ENCODE measurements at places on chromosomes 11 and 22. TPM values are rescaled to one million over a fixed set of nuclear protein-coding genes. Genes with fewer than 3 reads are reported as not detected.
A peak's percentile ranks its signal among the peaks of the same experiment; 100 is the strongest.

LIPT2 gene
- 6.1 TPM for total RNA-seq

NXPE2 gene
- not detected for total RNA-seq

NAV2 gene
- 0.59 TPM for total RNA-seq

GGTLC3 gene
- not detected for total RNA-seq

- no peaks in the 10 kb centered on the region for H3K36me3 ChIP-seq
- H3K4me1 ChIP-seq = peaks cover 16% of the 10 kb centered on the region
- peaks cover 21% of the 10 kb centered on the region for H3K27me3 ChIP-seq
- DNase-seq = peak; percentile 28
- no peak overlapping the region for H3K27ac ChIP-seq
These were observed 804 bp downstream of the KCNK4 start for GRCh38 chr11:64291752-64292459.

DNA sequence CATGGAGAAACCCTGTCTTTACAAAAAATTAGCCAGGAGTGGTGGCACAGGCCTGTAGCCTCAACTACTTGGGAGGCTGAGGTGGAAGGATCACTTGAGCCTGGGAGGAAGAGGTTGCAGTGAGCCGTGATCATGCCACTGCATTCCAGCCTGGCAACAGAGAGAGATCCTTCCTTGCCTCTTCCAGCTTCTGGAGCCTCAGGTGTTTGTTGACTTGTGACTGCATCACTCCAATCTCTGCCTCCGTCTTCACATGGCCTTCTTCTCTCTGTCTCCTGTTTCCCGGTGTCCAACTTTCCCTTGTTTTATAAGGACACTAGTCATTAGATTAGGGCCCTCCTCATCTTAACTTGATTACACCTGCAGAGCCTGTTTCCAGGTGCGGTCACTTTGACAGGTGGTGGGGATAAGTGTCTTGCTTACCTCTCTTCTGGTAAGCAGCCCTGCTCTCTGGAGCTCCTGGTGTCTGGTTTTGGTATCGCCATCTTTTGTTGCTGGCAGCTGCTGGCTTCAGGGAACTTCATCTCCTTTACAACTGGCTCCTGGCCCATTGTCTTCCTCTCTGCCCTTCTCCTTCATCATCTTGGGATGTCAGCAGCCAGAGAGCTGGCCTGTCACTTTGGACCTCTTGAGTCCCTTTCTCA is 8.2 kb upstream of the USP2 start:
- no peak for DNase-seq
- peaks cover 7% of the 10 kb centered on the region for H3K27me3 ChIP-seq
- no peaks in the 10 kb centered on the region for H3K36me3 ChIP-seq
- no peak overlapping the region for H3K27ac ChIP-seq
- H3K4me3 ChIP-seq = no peak overlapping the region

DNA sequence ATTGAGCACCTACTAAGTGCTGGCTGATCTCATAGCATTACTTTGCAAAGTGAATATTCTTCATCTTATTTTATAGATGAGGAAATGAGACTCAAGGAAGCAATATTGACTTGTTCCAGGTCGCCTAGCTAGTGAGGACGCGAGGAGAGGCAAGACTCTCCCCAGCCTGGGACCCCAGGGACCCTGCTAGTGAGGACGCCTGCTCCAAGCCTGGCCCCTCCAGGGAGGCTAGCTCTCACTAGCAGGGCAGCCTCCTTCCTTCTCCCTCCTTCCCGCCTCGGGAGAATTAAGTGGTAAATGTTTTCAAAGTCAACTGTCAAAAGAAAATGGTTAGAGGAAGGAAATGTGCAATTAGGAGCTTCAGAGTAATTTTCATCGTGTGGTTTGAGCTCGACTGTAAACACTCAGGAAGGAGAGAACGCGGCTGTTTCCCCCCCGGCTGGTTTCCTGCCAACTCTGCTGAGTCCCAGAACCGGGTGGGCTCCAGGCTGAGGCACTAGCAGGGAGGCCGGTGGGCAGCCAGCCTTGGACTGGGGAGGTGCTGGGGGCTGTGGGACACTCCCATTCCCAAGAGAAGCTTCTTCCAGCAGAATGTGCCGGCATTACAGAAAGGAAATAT is 17.9 kb downstream of the MYEOV start:
- no peak for DNase-seq
- no peak overlapping the region for H3K27ac ChIP-seq
- H3K4me1 ChIP-seq = peaks cover 16% of the 10 kb centered on the region
- H3K36me3 ChIP-seq = no peaks in the 10 kb centered on the region
- H3K4me3 ChIP-seq = no peak overlapping the region
- no peaks in the 10 kb centered on the region for H3K27me3 ChIP-seq

- no peak overlapping the region for H3K4me3 ChIP-seq
- DNase-seq = no peak
- peaks cover 44% of the 10 kb centered on the region for H3K4me1 ChIP-seq
These were observed 2.7 kb downstream of the NDUFS8 start for GRCh38 chr11:68032997-68033707.

DNA sequence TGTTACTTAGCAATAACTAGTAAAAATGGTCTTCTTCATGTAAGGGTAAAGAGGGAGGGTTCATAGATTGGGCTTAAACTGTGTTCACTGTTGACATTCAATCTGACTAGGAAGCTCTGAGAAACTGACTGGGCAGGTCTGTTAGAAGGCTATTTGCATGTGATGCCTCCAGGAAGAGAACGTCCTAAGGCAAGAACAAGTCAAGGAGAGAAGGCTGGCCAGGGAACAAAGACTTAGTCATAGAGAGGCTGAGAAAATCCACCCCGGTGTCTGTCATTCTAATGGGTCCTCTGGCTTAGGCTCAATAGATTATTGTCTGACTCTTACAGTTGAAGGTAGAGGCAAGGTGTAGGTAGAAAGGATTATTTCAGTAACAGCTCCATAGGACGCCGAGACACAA is 50.3 kb upstream of the CD44 start:
- no peak for DNase-seq
- no peaks in the 10 kb centered on the region for H3K27me3 ChIP-seq
- H3K27ac ChIP-seq = no peak overlapping the region
- H3K4me1 ChIP-seq = peaks cover 26% of the 10 kb centered on the region
- H3K36me3 ChIP-seq = no peaks in the 10 kb centered on the region

DNA sequence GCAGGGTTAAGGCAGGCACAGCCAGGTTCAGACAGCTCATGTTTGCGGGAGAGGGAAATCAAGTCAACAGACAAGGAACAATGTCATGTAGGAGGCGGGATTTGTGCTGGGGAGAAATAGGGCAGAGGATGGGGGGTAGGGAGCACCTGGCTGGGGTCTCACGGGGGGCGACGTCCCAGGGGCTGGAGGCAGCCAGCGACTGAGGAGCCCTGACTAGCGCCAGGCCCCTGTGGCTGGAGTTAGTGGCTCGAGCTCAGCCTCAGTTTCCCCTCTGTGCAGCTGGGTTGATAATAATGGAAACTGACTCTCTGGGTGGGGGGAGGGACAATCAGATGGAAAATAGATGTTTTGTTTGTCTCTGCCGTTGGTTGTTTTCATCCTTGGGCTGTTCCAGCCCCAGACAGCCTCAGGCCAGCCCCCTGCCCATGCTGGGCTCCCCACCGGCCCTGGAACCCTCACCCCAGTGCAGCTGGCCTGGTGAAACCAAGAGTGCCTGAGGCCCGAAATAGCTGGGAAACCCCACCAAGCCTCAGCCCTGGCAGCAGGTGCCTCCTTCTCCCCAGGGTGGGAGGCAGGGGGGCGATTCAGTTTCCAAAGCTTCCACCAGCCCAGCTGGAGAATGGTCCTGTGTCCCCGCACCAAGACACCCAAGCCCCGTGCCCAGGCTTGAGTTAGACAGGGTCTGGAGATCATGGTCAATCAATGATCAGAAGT is 44.1 kb downstream of the IGLL5 start:
- peaks cover 10% of the 10 kb centered on the region for H3K4me1 ChIP-seq
- H3K4me3 ChIP-seq = no peak overlapping the region
- no peak overlapping the region for H3K27ac ChIP-seq
- no peak for DNase-seq
- no peaks in the 10 kb centered on the region for H3K36me3 ChIP-seq

DNA sequence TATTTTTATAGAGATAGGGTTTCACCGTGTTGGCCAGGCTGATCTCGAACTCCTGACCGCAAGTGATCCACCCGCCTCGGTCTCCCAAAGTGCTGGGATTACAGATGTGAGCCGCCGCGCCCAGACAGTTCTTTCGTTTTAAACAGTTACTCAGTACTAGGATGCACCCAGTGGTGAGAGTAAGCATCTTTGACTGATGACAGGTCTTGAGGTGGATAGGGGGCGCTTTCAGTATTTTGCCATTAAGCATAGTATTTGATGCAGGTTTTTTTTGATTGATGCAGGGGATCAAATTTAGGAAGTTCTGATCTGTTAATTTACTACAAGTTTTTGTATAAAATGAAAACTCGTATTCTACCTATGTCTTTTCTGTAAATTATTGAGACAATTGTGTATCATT is 13.2 kb upstream of the TRIM34 start:
- no peaks in the 10 kb centered on the region for H3K36me3 ChIP-seq
- no peak for DNase-seq
- no peak overlapping the region for H3K4me3 ChIP-seq
- H3K27me3 ChIP-seq = no peaks in the 10 kb centered on the region
- no peak overlapping the region for H3K27ac ChIP-seq
- no peaks in the 10 kb centered on the region for H3K4me1 ChIP-seq

- peaks cover 4% of the 10 kb centered on the region for H3K27me3 ChIP-seq
- no peaks in the 10 kb centered on the region for H3K36me3 ChIP-seq
- no peak for DNase-seq
- H3K4me1 ChIP-seq = no peaks in the 10 kb centered on the region
- H3K4me3 ChIP-seq = no peak overlapping the region
These were observed 105.9 kb upstream of the SLC22A12 start for GRCh38 chr11:64485074-64485473.

DNA sequence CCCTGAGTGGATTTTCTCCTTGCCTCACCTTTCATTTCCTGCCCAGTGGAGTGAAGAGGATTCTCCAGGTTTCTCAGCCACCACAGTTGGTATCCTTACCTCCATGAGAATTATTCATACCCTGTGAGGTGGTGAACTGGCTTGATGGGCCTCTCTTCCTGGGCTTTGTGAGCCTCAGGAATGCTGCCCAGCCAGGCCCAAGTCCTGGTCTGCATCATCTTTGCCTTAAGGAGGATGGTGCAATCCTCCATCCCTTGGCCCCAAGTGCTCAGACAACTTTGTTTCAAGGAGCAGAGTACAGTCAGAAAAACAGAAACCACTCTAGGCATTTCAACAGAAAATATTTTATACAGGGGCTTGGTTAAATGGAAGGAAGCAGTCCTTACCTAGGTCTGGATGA is 114.2 kb upstream of the CADM1 start:
- H3K27me3 ChIP-seq = no peaks in the 10 kb centered on the region
- no peak for DNase-seq
- no peak overlapping the region for H3K4me3 ChIP-seq
- no peak overlapping the region for H3K27ac ChIP-seq
- H3K4me1 ChIP-seq = no peaks in the 10 kb centered on the region

DNA sequence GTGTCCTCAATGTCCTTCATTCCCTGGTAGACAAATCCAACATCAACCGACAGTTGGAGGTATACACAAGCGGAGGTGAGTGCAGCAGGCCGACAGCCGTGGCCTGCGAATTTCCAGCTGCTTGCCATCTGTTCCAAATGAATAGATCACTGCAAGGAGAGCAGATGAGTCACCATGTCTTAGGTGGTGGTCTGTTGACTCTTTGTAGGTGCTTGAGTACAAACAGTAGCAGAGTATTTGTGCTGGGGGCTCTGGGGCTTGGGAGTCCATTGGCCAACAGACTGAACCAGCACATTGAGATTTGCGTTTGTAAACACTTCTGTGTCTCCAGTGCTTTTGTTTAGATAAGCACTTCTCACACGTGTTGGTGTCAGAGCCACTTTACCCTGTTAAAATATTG is 21.1 kb downstream of the EIF3L start:
- DNase-seq = no peak
- peaks cover 82% of the 10 kb centered on the region for H3K36me3 ChIP-seq
- H3K27me3 ChIP-seq = no peaks in the 10 kb centered on the region
- no peaks in the 10 kb centered on the region for H3K4me1 ChIP-seq
- no peak overlapping the region for H3K27ac ChIP-seq

DNA sequence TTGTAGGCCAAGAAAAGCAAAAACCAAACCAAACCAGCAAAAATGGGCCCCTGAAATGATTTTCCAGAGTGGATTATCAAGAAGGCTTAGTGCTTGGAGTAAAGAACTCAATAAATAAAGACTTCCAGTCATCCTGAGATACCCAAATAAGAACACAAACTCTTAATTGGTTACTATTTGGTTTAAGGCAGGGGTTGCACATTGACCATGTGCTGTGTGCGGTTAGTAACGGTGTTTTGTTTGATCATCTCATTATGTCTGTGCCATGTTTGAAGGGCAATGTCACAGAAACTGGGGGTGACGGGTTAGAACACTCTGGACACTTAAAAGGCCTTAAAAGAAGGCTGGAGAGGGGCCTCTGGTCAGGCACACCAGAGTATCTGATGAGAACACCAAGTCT is 9.7 kb upstream of the MICAL3 start:
- no peak overlapping the region for H3K4me3 ChIP-seq
- H3K27ac ChIP-seq = no peak overlapping the region
- no peaks in the 10 kb centered on the region for H3K36me3 ChIP-seq
- DNase-seq = no peak
- H3K27me3 ChIP-seq = peaks cover 4% of the 10 kb centered on the region

DNA sequence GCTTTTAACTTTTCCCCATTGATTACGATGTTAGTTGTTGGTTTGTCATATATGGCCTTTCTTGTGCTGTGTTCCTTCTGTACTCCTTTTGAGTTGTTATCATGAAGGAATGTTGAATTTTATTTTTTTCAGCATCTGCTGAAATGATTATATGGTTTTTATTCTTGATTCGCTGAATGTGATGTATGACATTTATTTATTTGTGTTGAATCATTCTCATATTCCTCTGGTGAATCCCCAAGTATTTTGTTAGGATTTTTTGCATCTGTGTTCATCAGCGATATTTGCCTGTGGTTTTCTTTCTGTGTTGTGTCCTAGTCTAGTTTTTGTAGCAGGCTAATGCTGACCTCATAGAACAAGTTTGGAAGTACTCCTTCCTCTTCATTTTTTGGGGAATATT is 78.2 kb downstream of the GGT1 start:
- no peak overlapping the region for H3K4me3 ChIP-seq
- DNase-seq = no peak
- no peaks in the 10 kb centered on the region for H3K36me3 ChIP-seq
- H3K27ac ChIP-seq = no peak overlapping the region
- no peaks in the 10 kb centered on the region for H3K4me1 ChIP-seq

DNA sequence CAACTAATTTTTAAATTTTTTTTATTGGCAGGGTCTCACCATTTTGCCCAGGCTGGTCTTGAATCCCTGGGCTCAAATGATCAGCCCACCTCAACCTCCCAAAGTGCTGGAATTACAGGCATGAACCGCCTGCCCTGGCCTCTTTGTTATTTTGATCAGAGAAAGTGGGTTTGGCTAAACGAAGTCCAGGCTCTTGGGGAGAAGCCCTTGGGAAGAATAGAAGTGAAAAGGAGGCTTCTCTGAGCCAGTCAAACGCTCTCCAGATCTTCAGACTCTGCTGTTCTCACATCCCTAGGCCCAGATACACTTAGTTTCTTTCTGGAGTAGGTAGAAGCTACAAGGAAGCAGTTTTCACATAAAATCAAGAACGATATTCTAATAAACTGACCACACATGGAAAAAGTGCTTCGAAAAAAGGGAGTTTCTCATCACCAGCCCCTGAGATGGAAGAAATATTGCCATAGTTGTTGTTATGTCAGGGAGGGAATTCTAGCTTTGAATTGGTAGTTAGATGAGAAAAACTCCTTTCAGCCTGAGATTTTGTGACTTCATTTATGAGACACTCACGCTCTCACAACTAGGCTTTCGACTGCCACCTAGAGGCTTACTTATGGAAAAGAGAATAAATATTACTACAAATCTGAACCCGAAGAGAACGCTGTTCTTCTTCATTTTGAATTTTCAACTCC is 41.7 kb upstream of the AQP11 start:
- no peak overlapping the region for H3K4me3 ChIP-seq
- H3K4me1 ChIP-seq = no peaks in the 10 kb centered on the region
- H3K36me3 ChIP-seq = no peaks in the 10 kb centered on the region
- H3K27ac ChIP-seq = no peak overlapping the region
- H3K27me3 ChIP-seq = no peaks in the 10 kb centered on the region

Data from CD4-positive, CD25-positive, alpha-beta regulatory T cell (primary cell).